ENCODE measurements at places on chromosomes 2 and 18.
A peak's percentile ranks its signal among the peaks of the same experiment; 100 is the strongest.

GRCh38 chr2:109067631-109068125, 61.3 kb upstream of the SH3RF3 start:
- no peak for DNase-seq

DNA sequence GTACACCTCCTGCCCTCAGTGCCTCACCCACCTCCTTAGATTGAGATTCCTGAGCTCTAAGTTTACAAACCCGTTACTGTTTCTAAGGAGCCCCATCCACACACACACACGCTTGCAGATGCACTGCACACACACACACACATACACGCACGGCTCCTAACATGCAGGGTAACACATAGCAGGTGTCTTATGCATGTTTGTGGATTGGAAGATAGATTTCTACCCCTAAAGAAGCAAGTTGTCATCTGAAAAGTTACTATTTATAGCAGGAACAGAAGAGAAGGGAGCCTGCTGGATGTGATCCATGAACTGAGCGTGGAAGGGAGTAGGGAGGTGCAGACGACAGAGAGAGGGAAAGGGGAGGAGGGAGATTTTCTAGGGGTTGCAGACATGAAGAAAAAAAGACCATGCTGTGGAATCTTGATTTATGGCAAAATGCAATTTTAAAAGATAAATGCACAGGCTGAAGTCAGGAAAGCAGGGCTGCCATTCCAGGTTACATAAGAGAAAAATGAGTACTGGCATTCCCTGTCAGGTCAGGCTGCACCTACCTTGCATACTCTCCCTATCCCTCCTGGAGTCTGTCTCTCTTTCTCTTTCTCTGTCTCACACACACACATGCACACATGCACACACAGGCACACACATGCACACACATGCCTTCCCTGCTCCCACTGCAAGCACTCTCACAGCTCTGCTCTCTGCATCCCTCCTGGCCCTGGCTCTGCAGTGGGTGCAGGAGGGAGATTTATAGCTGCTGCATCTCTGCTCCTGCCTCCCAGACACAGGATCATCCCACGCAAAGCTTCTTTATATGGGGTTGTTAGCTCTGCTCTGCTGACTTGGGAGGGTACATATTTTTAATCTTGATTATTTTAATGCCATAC, 192.6 kb upstream of the MYT1L start:
- no peak for DNase-seq

DNA sequence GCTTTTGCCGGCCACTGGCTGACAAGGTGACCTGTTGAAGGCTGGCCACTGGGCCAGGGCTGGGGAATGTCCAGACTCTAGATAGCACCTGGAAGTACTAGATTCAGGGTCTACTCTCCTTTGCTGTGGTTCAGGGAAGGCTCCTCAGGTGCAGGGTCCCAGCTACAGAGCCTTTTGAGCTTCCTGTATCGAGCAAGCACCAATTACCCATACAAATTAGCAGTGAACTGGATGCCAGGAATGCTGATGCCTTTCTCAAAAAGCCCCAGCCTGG, 213.4 kb downstream of the CYP26B1 start:
- no peak for DNase-seq

- DNase-seq, result no peak
Measured at GRCh38 chr2:111653103-111653624, 230.8 kb downstream of the ANAPC1 start.

DNA sequence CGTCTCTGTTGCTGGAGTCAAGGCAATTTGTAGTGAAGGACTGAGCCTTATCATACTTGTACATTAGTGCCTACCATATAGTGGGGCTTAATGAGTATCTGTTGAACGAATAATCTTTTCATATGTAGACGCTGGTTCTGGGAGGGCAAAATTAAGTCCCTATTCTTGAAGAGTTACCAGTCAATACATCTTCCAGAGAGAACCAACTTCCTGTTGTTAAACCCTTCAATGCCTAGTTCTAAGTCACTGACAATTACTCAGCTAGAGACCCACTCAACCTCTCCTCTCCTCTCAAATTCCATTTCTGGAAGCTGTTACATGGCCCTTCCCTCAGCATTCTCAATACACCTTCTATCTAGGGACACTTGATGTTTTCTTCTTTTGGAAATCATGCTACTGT, 1.1 kb upstream of the MOB4 start:
- no peak for DNase-seq

- no peak for DNase-seq
Measured at GRCh38 chr18:42187611-42188380, 232.8 kb downstream of the PIK3C3 start.

- no peak for DNase-seq
Measured at GRCh38 chr2:133884739-133885381, 316.6 kb upstream of the NCKAP5 start.

DNA sequence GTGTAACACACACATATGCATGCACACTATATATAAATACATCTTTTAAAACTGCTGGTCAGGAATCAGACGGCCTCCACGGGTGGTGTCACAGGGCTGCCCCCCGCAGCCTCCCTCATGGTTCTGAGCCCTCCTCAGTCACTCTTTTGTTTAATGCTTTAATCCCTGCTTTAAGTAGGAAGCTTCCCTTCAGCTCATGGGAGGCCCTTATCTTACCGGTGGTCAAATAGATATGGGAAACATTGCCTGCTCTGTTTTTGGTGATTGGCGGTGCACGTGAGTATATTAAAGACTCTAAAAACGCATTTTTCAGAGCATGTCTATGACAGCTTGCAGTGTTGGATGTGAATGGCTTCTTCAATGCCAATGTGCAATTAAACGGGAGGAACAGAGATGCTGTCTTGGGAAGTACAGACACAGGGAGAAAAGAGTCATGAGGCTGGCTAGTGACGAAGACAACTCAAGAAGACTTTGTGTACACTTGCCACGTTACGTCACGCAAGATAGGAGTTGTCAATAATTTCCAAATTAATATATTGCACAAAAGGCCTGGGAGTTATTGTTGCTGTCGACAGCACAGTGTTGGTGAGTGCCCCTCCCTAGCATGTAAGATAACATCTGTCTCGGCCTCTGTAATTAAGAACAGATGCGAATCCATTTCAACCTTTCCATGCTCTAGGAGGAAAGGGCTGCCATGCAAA, 23.3 kb downstream of the GNLY start:
- DNase-seq, result no peak

- DNase-seq, result no peak
Measured at GRCh38 chr2:138327967-138328366, 173.6 kb upstream of the SPOPL start.

DNA sequence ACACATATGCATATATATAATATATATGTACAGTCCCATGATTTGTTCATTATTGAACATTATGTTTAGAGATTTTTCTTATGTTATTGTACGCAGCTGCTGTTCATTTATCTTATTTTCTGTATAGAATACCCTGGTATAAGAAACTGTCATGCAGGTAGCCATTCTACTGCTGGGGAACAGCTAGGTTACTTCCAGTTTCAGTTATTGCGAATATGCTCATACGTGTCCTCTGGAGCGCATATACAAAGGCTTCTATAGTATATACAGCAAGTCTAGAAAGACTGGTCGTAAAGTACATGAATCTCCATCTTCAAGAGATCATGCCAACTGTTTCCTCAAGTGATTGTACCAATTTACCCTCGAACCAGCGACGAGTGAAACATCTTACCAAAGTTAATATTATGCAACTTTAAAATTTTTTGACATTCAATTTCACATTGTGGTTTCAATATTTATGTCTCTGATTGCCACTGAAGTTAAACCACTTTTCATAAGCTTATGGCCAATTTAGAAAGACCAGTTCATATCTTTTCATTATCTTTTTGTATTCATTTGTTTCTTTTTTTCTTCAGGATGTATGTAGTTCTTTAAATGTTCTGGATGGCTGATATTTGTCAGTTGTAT, 53.5 kb downstream of the RDH14 start:
- DNase-seq, result no peak

DNA sequence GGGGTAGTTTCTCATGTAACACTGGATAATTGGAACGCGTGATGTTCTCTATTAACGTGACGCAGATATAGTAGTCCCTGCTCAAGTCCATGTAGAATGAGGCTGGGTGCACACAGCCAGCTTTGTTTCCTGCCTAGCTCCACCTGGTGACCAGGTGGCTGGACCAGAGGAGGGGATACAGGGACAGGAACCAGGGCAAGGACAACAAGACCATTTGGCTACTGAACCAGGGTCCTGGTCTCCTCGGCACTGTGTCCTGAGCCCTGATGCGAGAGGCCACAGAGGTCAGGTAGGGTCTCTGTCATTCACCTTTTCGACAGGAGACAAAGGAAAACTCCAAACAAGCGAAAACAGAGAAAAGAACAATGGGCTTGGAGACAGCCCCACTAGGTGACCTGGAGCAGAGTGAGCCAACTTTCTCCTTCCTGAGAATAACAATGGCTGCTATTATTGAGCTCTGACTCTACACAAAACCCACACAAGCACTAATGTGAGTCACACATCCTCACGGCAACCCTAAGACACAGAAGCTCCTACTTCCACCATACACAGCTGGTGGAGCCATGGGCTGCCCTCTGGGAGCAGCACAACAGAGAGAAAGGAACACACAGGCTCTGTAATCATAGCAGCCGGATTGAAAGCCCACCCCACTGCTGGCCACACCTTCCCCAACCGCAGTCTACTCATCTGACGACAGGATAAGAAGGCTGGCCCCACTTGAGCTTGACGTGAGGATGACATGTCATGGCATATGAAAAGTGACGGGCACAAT, 67.3 kb upstream of the TEX51 start:
- no peak for DNase-seq

- no peak for DNase-seq
Measured at GRCh38 chr2:202909394-202910192, 1.9 kb downstream of the WDR12 start.

- DNase-seq, result no peak
Measured at GRCh38 chr2:10444463-10444862, 3.7 kb downstream of the ODC1 start.

DNA sequence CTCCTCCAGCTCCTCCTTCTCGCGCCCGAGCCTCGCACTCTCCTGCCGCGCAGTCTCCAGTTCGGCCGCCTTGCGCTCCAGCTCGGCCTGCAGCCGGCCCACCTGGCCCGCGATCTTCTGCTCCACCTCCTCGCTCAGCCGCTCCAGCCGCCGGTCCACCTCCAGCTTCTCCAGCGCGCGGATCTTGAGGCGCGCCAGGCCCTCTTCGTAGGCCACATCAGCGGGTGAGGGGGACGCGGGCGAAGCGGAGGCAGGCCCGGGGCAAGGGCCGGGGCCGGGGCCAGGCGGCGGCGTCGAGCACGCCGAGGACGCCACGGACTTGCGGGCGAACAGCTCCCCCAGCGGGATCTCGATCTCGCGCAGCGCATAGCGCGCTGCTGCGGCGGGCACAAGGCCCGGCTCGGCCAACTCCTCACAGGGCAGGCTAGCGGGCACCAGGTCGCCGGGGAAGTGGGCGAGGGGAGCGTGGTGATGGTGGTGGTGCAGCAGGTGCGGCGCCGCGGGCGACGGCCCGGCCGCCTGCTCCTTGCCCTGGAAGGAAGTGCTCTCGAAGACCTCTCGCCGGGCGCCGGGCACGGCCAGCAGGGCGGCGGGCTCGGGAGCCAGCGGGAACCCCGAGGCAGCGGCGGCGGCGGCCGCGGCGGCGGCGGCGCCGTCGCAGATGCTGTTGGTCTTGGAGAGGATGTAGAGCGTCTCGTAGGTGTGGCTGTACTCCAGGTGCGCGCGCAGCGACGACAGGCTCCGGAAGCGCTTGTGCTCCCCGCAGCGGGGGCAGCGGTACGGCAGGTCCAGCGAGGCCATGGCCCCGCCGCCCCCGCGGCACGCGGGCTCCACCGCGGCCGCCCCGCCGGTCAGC, 15.2 kb downstream of the FBXO41 start:
- peak; percentile 80 for DNase-seq

- DNase-seq, result no peak
Measured at GRCh38 chr2:52294628-52295027, 1262.7 kb upstream of the NRXN1 start.

DNA sequence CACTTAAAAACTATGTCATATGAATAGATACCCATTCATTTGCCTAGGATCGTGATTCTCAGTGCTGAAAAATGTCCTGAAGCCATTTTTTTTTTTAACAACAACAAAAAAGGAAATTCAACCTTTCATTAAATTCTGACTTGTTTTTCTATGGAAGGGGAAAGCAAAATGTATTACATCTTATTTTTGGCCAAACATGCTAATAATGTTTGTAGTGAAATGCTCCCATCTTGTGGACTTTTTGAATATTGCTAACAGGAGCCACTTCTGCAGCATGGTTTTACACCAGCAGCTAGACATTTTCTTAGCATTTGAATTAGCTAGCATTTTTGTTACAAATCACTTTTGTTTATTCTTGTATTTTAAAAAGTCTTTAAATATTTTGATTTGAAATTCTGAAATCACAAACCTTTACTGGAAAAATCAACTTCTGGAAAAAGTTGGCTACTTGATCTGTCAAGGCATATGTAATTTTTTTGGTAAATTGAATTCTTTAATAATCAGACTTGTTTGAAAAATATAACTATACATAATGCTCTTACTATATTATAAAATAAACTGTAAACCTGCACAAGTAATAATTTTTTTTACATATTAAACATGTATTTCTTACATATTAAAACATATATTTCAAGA, 75.8 kb downstream of the KIDINS220 start:
- no peak for DNase-seq

DNA sequence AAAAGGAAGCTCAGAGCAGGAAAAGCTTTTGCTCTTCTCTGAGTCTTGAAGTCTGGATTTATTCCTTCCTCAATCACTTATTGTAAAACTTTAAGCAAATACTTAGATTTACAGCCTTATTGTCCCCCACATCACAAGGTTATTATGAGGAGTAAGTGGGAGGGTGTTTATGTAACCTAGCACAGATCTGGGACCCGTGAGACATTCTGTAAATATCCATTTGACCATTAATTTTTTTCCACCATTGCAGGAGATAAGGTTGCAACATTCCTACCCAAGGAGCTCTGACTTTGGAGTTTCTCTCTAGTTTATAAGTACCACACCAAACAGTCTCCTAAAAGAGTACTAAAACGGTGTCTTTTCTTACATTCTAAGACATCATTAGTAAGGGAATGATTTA, 52.1 kb upstream of the CTIF start:
- no peak for DNase-seq

DNA sequence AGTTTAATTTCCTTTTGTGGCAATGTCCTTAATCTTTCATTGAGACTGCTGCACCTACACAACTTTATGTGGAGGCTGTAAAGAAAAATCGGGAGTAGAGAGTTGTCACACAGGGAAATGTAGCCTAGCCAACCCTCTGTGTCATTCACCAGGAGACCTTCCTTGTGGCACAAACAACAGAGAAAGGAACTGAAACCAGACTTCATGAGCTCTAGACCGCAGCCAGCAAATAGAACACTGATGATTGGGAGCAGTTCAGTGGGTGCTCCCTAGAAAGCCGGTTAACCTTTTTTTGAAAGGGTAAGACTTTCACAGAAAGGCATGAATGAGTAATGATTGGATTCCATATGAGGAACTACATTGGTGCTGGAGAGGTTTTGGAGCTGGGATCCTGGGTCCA, 1752.4 kb upstream of the CELF4 start:
- DNase-seq, result no peak

- no peak for DNase-seq
Measured at GRCh38 chr18:57422313-57422872, 12.8 kb upstream of the ONECUT2 start.

All from activated CD8-positive, alpha-beta memory T cell treated with anti-CD3 and anti-CD28 coated beads, Interleukin-2, amount 50 U/mL, for 48 hours (primary cell).